ENCODE measurements at places on chromosomes 5 and 9.

- DNase-seq, result no peak
These were observed 111.6 kb downstream of the ARHGAP26 start for GRCh38 chr5:142881784-142882126.

- DNase-seq, result no peak
These were observed 73.6 kb upstream of the DAB2 start for GRCh38 chr5:39498278-39498952.

DNA sequence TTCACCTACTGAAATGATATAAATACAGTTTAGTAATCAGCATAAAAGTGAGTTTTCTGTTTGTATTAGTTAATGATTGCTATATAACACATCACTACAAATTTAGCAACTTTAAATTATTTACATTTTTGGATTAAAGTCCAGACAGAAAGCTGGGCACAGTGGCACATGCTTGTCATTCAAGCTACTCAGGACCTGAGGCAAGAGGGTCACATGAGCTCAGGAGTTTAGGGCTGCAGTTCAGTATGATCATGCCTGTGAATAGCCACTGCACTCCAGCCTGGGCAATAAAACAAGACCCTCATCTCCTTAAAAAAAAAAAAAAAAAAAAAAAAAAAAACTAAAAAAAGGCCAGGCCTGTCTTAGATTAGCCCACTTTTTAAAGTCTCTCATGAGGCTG is 273.6 kb upstream of the CTNND2 start:
- DNase-seq, result no peak

DNA sequence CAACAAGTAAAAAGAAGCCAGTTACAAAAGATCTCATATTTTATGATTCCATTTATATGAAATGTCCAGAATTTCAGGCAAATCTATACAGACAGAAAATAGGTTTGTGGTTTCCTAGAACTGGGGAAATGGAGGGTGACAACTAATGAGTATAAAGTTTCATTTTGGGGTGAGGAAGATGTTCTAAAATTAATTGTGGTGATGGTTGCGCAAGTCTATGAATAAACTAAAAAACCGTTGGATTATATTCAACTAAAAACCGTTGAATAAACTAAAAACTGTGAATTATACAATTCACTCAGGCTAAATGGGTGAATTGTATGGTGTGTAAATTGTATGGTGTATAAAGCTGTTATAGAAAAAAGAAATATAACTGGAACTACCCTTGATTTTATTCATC is 47.6 kb downstream of the ADAMTS6 start:
- DNase-seq, result no peak

DNA sequence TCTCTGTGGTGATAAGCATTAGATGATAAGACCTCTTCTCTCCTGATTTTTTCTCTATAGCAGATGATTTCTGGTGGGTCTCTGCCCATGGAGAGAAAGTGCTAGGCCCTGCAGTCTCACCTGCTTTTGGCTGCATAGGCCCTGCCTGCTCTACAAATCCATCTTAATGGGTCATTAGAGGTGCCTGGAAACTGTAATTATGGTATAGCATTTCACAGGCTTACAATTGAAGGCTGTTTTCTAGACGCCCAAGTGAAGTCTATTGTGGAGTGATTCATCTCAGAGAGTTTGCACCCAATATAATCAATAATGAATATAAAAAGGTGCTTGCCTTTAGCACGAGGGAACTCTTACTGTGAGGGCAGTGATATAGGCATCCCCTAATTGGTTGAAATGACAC is 33.8 kb downstream of the NEUROG1 start:
- DNase-seq, result no peak

DNA sequence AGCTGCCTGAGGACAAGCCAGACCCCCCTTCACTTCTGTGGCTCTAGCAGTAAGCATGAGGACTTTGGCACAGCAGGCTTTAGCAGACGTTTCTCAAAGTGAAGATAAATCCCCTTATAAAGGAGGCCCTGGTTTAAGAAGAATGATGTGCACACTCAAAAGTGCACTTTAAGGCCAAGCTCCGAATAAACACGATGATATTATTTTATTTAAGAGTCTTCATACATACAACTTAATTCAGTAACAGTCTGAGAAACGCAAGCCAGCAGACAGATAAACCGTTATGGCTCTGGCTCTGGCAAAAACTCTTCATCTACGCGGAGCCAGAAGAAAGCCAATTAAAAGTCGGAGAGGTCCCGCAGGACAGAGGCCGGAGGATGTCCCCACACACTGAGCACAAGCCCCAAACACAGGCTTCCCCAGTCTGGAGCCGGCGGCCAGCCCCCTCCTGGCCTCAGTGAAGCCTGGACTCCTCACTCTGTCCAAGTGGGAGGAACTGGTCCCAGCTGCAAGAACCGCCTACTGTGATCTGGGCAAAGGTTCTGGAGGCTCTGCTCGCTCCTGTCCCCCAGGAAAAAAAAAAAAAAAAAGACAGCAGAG is 44.6 kb downstream of the ADAMTS2 start:
- DNase-seq, result peak; percentile 78

DNA sequence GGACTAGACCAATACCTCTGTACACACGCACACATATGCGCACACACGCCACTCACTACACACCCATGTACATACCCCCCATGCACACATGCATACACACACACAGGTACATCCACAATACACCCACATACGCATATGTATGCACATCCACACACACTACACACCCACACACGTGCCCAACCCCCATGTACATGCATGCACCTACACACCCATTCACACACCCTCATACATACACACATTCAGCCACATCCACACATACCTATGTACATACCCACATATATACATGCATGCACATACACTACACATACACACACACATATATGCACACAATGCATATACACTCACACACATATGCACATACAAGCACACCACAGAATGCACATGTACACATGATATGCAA is 107.1 kb downstream of the GADD45G start:
- DNase-seq, result no peak

GRCh38 chr9:128288273-128289004 is 12.4 kb downstream of the SWI5 start:
- DNase-seq, result no peak

DNA sequence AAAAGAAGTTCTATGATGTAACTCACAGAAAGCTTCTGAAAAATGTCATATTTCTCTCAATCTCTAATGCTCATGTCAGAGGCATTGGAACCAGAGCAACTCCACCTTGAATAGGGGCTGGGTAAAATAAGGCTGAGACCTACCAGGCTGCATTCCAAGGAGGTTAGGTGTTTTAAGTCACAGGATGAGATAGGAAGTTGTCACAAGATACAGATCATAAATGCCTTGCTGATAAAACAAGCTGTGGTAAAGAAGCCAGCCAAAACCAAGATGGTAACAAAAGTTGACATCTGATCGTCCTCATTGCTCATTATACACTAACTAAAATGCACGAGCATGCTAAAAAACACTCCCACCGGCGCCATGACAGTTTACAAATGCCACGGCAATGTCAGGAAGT is 411.1 kb upstream of the GRIA1 start:
- no peak for DNase-seq

GRCh38 chr9:15310107-15310850 is 3.3 kb upstream of the TTC39B start:
- no peak for DNase-seq

GRCh38 chr5:88780736-88781135 is 102.2 kb downstream of the MEF2C start:
- DNase-seq, result no peak

- no peak for DNase-seq
These were observed 39.0 kb downstream of the GPR21 start for GRCh38 chr9:123072407-123072995.

- DNase-seq, result no peak
These were observed 47.5 kb downstream of the FEM1C start for GRCh38 chr5:115496936-115497576.

GRCh38 chr9:95511952-95512708 is 4.6 kb downstream of the PTCH1 start:
- DNase-seq, result no peak

Measured in sigmoid colon (tissue), 7 donors.